ENCODE measurements at places on chromosomes 7 and 10.

DNA sequence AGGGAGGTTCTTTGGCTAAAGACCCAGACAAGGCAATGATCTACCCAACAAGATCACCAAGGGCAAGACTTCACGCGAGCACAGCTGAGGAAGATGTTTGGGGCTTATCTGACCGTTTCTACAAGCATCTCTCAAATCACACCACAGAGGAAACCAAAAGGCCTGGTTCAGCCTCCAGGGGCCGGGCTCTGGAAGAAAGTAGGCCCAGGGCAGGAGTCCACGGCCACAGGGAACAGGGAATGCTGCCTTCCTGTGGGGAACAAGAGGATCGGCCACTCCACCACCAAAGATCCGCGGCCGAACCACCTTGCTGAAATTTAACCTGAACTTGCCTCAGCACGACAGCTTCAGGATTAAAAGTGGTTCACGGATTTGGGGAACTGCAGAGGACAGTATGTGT, 332.5 kb downstream of the PTPRN2 start:
- DNase-seq, result no peak

DNA sequence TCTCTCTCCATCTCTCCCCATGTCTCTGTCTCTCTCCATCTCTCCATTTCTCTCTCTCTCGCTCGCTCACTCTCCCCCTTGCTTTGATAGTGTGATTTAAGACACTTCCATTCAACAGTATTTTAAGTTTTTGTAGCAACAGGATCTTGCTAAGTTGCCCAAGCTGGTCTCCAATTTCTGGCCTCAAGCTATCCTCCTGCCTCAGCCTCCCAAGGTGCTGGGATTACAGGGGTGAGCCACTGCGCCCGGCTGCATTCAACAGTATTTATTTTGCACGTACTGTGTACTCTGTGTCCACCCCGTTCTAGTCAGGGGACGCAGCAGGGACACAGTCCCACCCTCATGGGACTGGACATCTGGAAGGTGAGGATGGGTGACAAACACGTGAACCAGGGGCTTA, 14.4 kb upstream of the PDGFA start:
- DNase-seq, result no peak

DNA sequence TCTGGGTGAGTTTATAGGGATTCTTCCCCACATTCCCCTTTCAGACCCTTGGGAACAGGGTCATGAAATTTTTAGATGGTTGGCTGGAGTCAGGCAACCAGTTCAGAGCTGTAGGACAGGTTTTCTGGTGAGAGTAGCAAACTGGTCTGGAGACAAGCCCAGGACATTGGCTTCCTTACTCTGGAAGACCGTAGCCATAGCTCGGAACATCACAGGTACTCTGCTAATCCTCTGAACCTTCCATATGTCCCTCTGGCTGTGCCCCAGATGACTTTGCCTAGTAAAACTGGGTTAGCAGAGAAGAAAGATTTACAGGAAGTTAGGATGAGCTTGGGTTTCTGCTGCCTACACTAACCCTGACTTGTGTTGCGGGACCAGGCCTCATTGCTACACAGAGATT, 104.5 kb upstream of the MKLN1 start:
- DNase-seq, result no peak

- DNase-seq, result peak; percentile 37
Observed at GRCh38 chr7:1664711-1665548, 5.1 kb upstream of the ELFN1 start.

- no peak for DNase-seq
Observed at GRCh38 chr7:25857376-25858067, 294.5 kb upstream of the NFE2L3 start.

DNA sequence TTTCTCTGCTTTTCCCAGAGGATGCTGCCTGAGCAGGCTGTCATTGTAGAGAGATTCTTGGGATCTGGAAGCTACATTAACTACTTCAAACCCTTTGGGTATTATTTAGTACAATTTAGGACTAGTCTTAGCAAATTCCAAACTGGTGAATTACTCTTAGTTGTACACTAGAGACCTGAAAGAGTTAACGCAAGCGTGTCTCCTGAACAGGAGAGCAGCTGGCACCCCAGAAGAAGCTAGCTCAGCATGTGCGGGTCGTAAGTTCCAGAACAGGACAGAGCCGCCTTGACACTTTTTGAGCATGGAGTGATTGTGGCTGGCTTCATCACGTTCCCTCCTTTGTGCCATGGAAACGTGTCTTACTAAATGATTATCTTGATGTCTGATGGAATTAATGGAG, 495.7 kb upstream of the TPK1 start:
- no peak for DNase-seq

- no peak for DNase-seq
Observed at GRCh38 chr7:157097569-157097968, 41.2 kb upstream of the UBE3C start.

GRCh38 chr7:154774303-154774969, 228.5 kb downstream of the PAXIP1 start:
- DNase-seq, result no peak

DNA sequence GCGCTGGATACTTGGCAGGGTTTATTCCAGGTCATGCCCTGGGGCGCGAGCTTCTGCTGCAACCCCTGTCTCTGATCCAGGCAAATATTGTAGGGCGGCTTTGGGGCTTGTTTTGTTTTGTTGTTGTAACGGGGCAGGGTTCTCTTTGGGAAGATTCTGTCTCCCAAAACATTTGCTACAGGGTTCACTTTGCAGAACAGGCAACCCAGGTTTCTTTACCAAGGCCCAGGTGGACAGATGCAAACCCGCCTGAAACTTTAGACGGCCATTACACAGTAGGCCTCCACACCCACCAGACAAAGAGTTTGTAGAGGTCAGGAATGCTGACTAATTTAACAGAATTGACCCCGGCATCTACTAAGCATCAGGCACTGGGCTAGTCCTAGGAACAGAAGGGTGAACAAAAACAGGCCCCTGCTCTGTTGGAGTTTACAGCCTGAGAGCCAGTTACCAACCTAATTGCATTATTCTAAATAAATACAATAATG, 567 bp upstream of the CDCA7L start:
- DNase-seq, result no peak

DNA sequence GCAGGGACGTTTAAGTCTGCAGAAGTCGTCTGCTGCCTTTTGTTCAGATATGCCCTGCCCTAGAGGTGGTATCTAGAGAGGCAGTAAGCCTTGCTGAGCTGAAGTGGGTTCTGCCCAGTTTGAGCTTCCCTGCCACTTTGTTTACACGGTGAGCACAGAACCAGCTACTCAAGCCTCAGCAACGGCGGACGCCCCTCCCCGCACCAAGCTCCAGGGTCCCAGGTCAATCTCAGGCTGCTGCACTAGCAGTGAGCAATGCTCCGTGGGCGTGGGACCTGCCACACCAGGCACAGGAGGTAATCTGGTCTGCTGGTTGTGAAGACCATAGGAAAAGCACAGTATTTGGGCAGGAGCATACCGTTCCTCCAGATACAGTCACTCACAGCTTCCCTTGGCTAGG, 148.1 kb upstream of the LAMB4 start:
- DNase-seq, result no peak

DNA sequence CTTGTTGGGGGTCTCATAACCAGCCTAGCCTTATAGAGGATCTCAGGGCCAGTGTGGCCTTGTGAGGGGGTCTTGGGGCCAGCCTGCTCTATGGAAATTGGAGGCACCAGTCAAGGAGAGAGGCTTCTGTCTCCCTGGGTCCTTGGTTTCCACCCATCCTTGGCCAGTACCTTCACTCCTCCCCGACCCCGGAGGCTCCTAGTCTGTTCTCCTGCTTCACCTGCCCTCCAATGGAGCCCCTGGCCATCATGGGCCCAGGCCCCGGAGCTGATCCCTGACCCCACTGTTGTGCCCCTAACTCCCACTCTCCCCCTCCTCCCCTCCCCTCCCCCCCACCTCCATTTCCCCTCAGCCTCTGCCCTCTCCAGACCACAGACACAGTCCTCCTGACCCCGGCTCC, 29.7 kb downstream of the RASGEF1A start:
- no peak for DNase-seq

DNA sequence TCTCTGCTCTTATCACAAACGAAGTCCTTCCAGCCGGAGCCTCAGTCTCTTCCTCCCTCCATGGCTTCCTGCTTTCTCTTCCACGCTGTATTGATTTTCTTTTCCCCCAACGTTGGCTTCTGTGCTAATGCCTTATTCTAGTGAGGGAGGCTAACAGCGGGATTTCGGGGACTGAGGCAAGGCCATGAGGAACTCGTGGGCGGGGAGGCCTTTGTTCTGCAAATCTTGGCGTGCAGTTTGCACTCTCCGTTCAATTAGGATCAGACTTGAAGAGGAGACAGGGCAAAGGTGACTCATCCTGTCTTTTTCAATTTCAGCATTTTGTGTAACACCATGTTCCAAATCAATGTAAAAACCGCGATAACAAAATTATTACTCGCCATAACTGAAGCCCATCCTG, 25.3 kb downstream of the EN2 start:
- no peak for DNase-seq

GRCh38 chr7:40757109-40757508, 622.3 kb downstream of the SUGCT start:
- no peak for DNase-seq

GRCh38 chr10:101466016-101466912, 112.3 kb downstream of the BTRC start:
- no peak for DNase-seq

DNA sequence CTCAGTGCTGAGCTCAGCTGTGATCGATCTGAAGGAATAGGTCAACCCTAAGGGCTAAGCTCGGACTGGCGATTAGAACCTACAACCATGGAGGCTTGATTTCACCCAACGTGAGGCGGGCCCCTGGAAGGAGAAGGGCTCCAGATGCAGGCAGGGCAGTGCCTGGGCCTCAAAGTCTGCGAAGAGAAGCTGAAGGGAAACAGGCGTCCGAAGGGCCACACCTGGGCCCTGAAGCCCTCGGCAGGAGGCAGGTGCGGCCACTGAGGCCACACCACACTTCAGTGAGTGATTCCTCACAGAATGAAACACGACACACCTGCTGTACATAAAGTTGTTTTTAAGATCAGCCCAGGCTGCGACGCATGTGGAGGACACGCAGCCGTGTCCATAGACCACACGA, 198.7 kb downstream of the PTPRN2 start:
- DNase-seq, result no peak

GRCh38 chr10:31739711-31740110, 188.9 kb downstream of the ARHGAP12 start:
- no peak for DNase-seq

GRCh38 chr7:35820858-35821257, 20.0 kb downstream of the SEPTIN7 start:
- DNase-seq, result no peak

DNA sequence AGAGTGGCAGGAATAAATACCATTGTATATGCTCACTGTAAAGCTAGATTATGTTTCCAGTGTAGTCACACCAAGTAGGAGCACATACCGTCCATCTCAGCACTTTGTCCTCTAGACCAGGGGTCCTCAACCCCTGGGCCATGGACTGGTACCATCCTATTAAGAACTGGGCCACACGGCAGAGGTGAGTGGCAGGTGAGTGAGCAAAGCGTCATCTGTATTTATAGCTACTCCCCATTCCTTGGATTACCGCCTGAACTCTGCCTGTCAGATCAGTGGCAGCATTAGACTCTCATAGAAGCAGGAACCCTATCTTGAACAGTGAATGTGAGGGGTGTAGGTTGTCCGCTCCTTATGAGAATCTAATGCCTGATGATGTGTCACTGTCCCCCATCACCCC, 735.3 kb downstream of the MAGI2 start:
- no peak for DNase-seq

GRCh38 chr10:70758757-70759514, 26.2 kb downstream of the TBATA start:
- DNase-seq, result peak; percentile 38

- no peak for DNase-seq
Observed at GRCh38 chr7:132395361-132395760, 180.9 kb downstream of the PLXNA4 start.

DNA sequence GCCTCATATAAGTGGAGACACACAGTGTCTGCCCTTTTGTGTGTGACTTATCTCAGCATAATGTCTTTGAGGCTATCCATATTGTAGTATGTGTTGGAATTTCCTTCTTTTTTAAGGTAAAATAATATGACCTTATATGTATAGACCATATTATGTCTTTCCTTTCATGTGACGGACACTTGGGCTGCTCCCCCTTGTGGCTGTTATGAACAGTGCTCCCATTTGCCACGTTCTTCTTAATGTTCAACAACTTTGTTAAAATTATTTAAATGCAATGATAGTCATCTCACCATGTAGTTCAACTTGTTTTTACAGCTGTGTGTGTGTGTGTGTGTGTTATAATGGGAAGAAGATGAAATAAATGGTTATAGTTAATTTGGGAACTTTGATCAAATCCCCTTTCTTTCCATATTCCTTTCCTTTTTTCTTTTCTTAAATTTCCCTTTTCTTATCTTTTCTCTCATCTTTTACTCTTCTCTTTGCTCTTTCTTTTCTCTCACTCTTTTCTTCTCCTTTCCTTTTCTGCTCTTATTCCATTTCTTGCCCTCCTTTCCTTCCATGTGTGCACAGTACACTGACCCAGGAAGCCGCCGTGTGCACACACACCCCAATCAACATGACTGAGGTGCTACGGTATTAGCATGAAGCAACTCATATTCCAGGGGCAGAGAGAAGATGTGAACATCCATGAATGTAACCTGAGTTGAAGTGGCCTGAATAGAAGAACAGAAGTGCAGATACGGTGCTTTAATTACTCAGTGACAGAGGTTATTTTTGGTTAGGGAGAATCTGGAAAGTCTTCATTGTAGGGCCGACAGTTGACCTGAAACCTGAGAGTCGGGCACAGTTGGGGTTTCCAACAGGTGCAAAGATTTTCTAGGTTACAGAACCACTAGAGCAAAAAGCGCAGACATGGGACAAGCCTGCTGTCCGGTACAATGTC, 596.6 kb downstream of the SDK1 start:
- no peak for DNase-seq

DNA sequence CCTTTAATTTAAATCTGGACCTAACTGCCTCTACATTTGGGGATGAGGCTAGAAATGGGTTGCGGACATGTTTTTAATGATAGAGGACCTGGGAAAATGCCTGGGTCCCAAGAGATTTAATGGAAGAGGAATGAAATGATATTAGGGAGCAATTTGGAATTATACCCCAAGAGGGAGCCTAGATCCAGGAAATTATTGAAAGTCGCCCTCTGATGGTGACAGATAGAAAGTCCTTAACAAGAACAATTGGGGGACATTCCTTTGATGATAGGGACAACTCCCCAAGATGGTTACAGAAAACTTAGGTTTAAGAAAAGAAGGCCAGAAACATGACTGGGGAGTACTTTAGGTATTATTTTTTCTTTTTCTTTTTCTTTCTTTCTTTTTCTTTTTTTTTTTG, 9.5 kb upstream of the TSGA13 start:
- DNase-seq, result no peak

- DNase-seq, result no peak
Observed at GRCh38 chr7:43753843-43754242, 4.6 kb upstream of the BLVRA start.

GRCh38 chr10:69898524-69898923, 96.8 kb downstream of the COL13A1 start:
- no peak for DNase-seq

GRCh38 chr7:107614425-107614824, 34.4 kb downstream of the BCAP29 start:
- no peak for DNase-seq

- no peak for DNase-seq
Observed at GRCh38 chr10:103254538-103255325, 9.0 kb downstream of the RPEL1 start.

GRCh38 chr7:51430480-51431086, 114.0 kb upstream of the COBL start:
- DNase-seq, result peak; percentile 7

GRCh38 chr7:148888300-148888699, 4.2 kb upstream of the EZH2 start:
- no peak for DNase-seq
